ENCODE measurements at places on chromosomes 4 and X.

- no peak for DNase-seq
Measured at GRCh38 chr4:139476363-139476762, 22.4 kb downstream of the RAB33B start.

GRCh38 chrX:56974408-56974807, 20.9 kb downstream of the SPIN3 start:
- no peak for DNase-seq

DNA sequence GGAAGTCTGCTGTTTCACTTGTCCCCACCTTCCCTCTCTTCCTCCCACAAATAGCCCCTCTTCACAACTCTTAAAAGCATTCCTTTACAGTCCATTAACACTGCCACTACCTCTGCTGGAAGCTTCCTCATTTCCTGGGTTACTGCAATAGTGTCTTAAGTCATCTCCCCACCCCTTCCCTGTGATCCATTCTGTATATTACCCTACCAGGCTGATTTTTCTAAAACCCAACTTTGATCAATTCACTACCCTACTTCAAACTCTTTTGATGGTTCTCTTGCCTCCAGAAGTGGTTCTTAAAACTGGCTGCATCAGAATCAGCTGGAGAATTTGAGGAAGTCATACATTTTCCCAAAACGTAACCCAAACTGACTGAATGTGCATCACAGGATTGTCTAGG, 8.8 kb upstream of the XIAP start:
- no peak for DNase-seq

DNA sequence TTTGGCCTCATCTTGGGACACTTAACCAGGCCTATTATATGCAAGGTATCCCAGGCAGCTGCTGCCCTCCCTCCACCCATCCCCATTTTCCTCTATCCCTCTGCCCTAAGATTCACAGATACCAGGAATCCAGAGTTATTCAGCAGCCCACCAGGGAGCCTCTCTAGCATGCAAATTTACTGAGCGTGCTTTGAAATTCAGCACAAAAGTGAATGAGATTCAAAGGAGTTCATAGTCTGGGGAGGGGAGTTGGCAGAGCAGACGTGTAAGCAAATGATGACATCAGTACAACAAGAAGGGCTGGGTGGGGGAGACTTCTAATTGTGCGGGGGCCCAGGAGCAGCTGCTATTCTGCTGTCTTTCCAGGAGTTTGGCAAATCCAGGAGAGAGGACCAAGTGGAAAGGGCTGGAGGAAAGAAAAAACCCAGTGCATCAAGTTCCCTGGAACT, 1.7 kb upstream of the MTM1 start:
- DNase-seq: no peak

DNA sequence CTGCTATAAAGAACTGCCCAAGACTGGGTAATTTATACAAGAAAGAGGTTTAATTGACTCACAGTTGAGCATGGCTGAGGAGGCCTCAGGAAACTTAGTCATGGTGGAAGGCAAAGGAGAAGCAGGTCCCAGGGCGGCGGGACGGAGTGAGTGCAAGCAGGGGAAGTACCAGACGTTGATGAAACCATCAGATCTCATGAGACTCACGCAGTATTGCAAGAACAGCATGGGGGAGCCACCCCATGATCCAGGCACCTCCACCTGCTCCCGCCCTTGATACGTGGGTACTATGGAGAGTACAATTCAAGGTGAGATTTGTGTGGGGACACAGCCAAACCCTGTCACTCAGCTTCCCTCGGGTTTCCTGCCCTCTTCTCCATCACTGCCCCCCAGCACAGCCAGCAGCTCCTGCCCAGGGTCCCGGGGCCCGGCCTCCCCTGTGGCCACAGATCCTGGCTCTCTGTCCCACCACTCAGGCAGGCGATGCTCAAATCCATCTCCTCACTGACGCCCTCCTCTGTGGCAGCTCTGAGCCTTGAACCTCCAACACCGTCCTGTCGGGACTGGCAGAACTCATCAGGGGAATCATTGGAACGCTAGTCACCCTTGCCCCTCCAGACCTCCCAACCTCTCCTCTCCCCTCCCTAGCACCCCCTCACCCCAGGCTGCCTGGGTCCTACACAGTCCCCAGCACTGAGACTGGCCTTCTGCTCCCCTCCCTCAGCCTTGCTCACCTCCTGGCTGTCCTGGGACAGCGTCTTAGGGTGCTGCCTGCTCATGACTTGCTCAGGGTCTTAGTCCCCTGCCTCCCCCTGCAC, 37.6 kb downstream of the FGFRL1 start:
- peak; percentile 81 for DNase-seq

DNA sequence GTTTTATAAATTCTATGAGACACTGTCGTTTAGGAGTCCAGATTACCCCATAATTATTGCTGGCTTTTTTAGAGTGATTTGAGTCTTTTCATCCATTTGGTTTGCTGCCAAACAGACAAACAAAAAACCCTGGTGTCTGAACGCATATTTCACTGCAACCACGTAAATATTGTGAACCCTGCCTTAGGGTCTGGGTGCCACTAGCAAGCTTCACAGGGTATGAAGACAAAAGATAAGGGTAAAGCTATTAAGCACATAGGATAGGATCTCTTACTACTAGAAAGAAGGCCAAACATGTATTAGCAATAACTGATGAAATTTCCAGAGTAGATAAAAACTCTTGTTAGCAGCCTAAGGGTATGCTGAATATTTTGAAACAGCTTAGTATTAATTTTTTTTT, 143.3 kb downstream of the BANK1 start:
- DNase-seq: no peak

DNA sequence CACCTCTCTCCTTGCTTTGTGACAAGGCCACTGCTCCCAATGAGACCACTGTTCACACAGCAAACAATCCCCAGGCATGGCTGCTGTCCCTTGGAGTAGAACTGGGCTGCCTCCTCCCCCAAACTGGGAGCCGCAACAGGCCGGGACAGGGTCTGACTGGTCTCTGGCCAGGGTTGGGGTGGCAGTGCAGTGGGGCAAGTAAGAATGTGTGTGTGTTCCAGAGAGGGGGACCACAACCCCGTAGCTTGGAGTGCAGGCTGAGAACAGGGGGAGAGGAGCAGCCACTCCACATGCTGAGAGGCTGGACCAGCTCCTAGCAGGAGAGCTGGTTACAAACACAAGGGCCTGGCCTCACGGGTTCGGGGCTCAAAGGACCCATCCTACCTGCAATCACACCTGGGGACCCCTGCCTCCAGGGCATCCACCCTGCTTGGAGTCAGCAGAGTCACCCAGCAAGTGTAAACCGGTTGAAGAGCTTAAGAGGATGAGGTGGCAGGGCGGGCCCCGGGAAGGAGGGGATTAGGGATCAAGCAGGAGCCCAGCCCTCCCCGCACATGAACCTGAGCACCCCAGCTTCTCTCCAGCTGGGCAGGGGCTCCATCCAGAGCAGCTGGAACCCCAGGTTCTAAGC, 3.8 kb upstream of the ZNF185 start:
- no peak for DNase-seq

Data from lower leg skin (tissue), 4 donors.